Fibroblast of lung (primary cell): ENCODE measurements at places on chromosomes 7 and 10.

- peak; percentile 38 for DNase-seq
Observed at GRCh38 chr7:41747961-41748360, 45.1 kb upstream of the INHBA start.

DNA sequence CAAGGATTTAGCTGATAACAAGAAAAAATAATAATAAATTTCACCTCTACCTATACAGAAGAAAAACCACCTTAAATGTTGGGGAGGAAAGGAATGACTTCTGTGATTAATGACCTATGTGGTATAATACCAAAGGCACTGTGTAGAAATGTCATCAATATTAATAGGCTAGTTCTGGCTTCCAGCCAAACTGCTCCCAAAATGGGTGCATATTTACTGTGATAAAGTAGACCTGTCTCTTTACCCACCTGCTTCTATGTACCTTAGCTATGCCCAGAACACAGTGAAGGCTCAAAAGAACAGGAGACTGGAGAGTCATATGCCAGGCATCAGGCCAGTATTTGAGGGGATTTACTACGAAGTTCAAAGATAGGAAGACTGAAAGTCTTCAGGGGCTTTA, 76.0 kb downstream of the ATE1 start:
- peak; percentile 4 for DNase-seq

DNA sequence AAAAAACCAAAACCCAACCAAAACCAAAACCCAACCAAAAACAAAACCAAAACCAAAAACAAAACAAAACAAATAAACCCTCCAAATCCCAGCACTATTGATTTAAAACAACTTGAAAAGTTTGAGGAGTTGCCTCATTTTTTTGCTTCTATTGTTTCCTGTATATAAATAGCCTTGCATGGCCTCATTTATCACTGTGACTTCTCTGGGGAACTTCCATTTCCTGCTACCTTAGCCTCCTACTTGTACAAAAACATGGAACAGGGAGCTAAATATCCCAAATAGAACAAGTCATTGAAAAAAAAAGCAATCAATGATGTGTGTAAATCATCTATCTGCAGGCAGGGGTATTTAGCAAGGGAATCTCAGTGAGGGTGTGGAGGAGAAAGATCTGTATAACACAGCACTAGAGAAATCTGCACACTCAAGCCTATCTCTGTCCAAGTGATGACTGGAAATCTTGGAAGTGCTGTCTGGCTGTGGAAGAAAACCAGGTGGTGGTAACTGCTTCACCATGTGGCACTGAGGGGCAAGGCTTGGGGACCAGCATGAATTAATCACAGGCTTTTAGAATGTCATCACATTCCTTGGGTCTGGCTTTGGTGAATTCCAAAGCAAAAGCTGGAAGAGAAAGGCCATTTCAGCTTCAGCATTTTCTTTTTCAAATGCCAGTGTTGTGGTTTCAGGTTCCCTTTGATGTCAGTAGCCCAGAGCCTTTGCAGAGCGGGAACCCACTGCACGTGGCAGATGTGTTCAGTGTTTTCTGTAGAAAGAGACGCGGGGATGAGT, 349.5 kb upstream of the ZNF32 start:
- peak; percentile 76 for DNase-seq

DNA sequence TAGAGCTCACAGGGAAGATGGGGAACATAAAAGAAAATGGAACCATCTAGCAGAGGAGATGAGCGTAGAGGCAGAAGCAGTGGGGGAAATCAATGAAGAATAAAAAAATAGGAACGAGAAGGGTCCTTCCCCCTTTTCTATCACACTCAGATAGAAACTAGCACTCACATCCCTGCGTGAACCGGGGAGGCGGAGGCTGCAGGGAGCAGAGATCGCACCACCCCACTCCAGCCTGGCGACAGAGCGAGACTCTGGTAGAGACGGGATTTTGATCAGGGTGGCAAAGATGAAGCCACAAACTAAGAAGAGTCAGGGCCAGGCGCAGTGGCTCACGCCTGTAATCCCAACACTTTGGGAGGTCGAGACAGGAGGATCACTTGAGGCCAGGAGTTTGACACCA, 64.7 kb upstream of the ECHDC3 start:
- no peak for DNase-seq

GRCh38 chr10:112732277-112732921, 217.6 kb upstream of the TCF7L2 start:
- DNase-seq = no peak

DNA sequence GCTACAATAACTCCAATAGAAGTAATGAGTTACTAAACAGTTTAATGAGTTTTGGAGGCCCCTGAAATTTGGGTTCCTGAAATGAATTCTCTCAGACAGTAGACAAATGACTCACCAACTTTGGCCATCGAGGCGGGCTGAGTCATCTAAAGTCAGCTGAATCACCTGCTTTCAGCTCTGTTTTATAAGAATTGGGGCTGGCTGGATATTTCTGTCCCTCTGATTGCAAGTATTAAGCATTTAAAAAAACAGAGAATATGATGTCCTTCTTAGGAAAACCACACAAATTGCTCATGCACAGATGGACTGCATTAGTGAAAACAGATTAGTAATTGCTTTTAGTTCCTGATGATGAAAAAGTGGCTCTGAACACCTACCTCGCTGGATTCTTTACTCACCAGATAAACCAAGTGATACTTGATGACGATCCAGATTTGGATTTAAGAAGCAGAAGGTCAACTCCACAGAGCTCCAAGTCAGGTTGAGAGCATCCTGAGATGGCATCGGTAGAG, 59.1 kb downstream of the ZNF365 start:
- DNase-seq = peak; percentile 88

GRCh38 chr10:96507044-96507443, 6.7 kb downstream of the TLL2 start:
- DNase-seq = no peak

DNA sequence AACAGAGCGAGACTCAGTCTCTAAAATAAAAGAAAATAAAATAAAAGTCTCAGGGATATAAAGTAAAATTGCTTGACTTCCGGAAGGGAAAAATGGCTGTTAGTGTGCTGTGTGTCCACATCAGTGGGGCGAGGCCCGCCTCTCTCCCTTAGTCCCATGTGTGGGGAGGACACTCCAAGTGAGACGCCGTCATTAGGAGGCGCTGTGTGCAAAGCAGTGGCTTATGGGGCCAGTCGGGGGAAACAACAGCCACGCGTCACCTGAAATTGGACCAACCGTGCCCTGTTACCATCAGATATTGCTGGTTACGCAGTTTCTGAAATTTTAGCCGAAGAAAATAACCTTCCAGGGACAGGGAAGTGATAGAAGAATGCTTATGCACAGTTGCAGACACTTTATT, 15.8 kb downstream of the SFXN4 start:
- no peak for DNase-seq

DNA sequence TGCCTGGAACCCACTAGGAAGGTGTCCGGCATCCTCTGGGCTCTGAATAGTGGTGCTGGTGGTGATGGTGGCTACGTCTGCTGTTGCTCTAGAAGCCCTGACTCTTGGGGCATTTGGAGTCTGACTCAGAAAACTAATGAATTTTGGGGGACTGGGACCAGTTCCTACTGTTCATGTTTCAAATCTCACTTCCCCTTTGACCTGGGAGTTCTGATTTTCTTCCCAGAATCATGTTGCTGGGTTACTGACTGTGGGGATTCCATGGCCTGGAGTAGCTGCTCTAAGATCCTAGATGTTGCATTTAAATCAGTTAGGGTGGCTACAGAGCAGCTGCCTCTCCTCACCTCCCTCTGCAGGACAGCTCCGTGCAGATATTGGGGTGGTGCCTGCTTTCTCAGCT, 3.2 kb downstream of the TSPAN33 start:
- no peak for DNase-seq

GRCh38 chr10:16653224-16653623, 131.5 kb upstream of the C1QL3 start:
- no peak for DNase-seq

- peak; percentile 15 for DNase-seq
Observed at GRCh38 chr7:132817949-132818348, 241.7 kb upstream of the PLXNA4 start.

GRCh38 chr7:42981601-42982000, 49.4 kb downstream of the MRPL32 start:
- DNase-seq = no peak

GRCh38 chr7:158273138-158273651, 314.4 kb downstream of the PTPRN2 start:
- no peak for DNase-seq

DNA sequence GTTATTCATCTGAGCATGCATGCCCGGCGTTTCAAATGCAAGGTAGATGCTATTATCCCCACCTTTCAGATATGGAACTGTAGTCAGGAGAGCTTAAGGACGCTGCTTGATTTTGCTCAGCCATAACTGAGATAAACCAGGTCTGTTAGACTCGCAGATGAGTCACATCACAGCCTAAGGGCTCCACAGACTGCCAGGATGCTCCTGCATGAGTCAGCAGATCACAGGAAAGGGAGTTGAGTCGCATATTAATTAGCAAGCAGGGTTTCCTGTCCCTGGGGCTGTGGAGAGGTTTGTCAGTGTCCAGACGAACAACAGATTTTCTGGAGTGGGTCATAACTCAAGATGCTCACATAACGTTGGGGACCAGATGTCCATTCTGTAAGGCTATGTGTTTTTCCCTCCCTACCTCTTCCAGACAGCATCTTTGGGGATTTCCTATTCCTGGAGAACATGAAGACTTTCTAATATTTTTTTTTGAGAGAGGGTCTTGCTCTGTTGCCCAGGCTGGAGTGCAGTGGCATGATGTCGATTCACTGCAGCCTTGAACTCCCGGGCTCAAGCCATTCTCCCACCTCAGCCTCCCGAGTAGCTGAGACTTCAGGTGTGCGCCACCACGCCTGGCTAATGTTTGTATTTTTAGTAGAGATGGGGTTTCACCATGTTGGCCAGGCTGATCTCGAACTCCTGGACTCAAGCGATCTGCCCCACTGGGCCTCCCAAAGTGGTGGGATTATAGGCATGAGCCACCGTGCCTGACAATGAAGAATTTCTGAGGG, 36.7 kb downstream of the PFKFB3 start:
- peak; percentile 100 for DNase-seq

DNA sequence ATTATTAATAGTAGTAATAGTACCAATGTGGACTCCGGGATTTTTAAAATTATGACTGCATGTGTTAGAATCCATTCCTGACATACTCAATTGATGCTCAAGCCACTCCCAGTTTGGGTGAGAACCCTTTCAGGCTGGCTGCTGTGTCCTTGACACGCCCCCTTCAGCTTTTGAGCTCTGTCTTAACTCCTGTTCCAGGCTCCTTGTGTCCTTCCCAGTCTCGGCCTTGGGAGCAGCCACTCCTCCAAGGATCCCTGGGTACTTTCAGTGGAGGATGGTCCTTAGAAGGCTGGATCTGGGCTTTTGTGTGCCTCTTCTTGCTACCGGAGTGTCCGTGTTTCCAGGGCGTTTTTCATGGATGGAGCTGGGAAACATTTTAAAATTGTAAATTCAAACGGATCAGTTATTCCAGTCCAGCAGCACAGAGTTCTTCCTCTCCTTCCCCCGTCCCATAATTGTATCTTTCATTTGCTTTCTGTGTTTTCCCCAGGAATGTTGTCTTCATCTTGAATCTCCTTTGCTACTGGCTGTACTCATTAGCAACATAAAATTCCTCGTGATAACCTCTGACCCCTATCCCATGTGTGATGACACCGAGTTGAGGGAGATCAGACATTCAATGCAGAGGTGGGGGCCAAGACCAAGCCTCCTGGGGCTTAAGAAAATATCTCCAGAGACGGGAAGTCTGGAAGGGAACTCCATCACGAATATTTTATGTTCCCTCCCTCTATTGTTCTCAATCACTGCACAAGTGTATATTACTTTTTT, 40.0 kb upstream of the PFKFB3 start:
- DNase-seq = no peak

DNA sequence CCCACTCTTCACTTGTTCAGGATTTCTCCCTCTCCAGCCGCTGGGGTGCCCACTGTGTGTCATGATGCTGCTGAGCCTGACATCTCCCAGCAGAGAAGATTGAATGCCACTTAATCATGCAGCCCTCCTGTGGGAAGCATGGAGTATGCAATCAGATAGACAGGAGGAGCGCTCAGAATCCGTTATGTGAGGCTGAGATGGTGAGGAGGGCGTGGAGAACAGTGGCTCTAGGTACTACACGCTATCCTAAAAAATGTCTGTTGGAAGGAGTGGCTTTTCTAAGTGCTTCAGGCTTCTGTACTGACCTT, 334.3 kb downstream of the LRMDA start:
- no peak for DNase-seq

DNA sequence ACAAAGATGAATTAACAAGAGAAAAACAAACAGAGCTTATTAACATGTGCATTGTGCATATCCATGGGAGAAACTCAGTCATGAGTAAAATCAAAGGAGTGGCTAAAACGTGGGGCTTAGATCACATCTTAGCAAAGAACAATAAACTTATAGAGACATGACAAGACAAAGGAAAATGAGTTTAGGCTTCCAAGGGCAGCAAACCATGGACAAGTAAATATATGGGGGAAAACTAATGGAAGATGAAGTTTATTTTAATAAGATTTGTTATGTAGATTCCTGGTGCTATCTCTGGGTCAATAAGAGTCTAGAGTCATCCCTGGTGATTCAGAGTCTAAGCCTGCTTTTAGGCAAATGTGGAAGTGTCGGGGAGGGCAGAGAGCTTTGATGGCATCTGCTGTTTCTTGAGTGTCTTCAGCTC, 87.2 kb upstream of the PLPP4 start:
- peak; percentile 82 for DNase-seq

- peak; percentile 65 for DNase-seq
Observed at GRCh38 chr7:99375070-99375807, 709 bp downstream of the ARPC1B start.
